Type B pancreatic cell (in vitro differentiated cells): ENCODE measurements at places on chromosomes 3 and 15.

- H3K27me3 ChIP-seq: no peaks in the 10 kb centered on the region
- H3K27ac ChIP-seq: no peak overlapping the region
- no peak overlapping the region for H3K4me3 ChIP-seq
- H3K36me3 ChIP-seq: no peaks in the 10 kb centered on the region
- DNase-seq: no peak
Observed at GRCh38 chr3:110804856-110805255, 266.8 kb upstream of the NECTIN3 start.

DNA sequence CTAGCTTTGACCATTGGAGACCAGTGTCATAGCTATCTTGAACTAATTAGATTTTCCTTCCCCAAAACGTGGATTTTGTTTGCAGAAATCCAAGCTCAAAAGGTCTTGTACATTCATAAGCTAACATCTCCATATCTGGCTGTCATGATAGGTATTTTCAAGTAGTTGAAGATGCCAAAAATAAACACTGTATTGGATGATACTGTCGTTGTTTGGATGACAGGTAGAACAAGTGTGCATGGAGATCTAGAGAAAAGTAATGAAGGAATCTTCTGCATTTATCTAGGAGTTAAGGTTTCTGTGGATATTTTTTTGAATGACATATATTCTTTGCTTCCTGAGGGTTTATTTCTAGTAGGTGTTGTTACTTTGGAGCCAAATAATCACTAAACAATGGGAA, 1696.1 kb downstream of the SI start:
- H3K27me3 ChIP-seq: no peaks in the 10 kb centered on the region
- no peak overlapping the region for H3K4me3 ChIP-seq
- H3K27ac ChIP-seq: no peak overlapping the region
- DNase-seq: no peak

- H3K4me3 ChIP-seq: no peak overlapping the region
- no peak overlapping the region for H3K27ac ChIP-seq
- H3K4me1 ChIP-seq: no peaks in the 10 kb centered on the region
- H3K27me3 ChIP-seq: no peaks in the 10 kb centered on the region
- DNase-seq: no peak
Observed at GRCh38 chr3:25870452-25870851, 80.6 kb downstream of the OXSM start.

DNA sequence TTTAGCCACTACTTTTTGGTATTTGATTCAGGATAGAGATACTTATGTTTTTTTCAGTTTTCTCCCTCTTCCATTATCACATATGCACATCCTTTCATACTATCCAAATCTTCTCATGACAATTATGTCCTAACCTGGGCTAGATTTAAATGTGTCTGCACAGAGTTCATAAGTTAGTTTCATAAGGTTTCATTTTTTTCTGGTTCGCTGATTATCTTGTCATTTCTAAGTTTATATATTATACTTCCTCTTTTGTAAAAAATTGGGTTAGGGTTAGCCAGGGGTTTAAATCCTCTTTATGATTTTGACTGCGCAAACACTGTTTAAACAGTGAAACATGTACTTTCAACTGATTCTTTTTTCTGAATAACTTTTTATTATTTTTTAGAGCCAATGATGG, 148.6 kb downstream of the SST start:
- no peaks in the 10 kb centered on the region for H3K4me1 ChIP-seq
- H3K27me3 ChIP-seq: no peaks in the 10 kb centered on the region
- H3K4me3 ChIP-seq: no peak overlapping the region
- H3K36me3 ChIP-seq: no peaks in the 10 kb centered on the region

DNA sequence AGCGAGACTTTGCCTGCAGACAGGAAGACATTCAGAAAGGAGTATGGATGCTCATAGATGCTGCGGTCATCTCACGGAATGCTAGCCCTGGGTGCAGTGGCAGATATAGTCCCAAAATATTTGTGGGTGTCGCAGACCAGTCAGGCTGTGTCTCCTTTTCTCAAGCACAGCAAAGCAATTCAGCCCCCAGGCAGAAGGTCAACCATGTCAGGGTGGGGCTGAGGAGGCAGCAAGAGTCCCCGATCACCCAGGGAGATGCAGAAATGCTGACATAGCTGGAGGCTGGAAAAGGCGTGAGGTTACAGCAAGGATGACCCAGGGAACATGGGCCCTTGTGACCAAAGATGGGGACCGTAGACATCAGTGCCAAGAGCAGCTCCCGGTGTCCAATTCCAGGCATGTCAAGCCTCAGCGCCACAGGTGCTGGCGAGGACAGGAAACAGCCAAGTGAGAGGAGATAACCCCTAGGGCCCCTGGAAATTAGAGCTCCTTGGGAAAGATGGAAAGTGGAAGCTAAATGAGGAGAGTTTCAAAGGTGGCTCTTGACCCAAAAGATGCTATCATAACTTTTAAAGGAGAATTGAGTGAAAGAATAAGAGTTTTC, 81.2 kb upstream of the ABHD17C start:
- H3K27ac ChIP-seq: no peak overlapping the region
- peaks cover 46% of the 10 kb centered on the region for H3K4me1 ChIP-seq
- DNase-seq: no peak

- no peaks in the 10 kb centered on the region for H3K36me3 ChIP-seq
- H3K4me1 ChIP-seq: peaks cover 8% of the 10 kb centered on the region
- no peak for DNase-seq
- H3K27me3 ChIP-seq: no peaks in the 10 kb centered on the region
- H3K4me3 ChIP-seq: no peak overlapping the region
- H3K27ac ChIP-seq: no peak overlapping the region
Observed at GRCh38 chr3:5226783-5227182, 39.3 kb downstream of the EDEM1 start.

DNA sequence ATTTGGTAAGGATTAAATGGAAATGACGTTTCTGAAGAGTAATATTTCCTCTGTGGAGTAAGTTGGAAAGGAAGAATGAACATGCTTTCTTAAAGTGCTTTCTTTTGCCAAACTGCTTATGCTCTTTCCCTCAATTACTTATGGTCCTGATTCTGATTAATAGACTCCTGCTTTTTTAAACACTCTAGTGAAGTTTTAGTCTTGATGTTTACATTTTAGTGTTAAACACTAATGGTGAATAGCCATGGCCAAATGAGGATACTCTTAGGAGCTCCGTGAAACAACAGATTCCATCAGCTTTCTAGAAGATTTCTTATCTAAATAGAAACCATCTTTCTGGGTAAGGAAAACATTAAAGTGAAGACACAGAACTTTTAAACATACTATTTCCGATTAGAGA, 117.6 kb downstream of the P3H2 start:
- no peak overlapping the region for H3K27ac ChIP-seq
- peaks cover 21% of the 10 kb centered on the region for H3K4me1 ChIP-seq
- no peak overlapping the region for H3K4me3 ChIP-seq
- no peaks in the 10 kb centered on the region for H3K36me3 ChIP-seq
